Fibroblast of skin of left biceps (primary cell): ENCODE measurements at places on chromosomes 13 and 19.

DNA sequence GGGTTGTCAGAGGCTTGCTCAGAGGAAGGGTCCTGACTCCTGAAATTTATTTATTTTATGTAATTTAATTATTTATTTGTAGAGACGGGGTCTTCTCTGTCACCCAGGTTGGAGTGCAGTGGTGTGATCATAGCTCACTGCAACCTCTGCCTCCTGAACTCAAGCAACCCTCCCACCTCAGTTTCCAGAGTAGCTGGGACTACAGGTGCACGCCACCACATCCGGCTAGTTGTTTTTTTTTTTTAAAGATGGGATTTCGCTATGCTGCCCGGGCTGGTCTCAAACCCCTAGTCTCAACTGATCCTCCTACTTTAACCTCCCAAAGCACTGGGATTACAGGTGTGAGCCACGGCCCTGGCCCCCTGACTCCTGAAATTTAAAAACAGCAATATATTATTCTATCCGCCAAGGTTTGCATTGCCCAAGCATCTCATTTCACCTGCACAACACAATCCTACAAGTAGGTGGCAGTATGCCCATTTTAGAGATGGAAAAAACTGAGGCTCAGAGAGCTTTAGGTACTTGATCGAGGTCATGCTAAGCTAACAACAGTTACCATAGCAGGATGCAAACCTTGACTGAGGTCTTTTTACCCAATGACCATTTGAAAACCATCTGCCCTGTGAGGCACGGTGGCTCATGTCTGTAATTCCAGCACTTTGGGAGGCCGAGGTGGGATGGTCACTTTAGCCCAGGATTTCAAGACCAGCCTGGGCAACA lies 18.1 kb downstream of the ARHGEF18 start:
- DNase-seq: peak; percentile 8

DNA sequence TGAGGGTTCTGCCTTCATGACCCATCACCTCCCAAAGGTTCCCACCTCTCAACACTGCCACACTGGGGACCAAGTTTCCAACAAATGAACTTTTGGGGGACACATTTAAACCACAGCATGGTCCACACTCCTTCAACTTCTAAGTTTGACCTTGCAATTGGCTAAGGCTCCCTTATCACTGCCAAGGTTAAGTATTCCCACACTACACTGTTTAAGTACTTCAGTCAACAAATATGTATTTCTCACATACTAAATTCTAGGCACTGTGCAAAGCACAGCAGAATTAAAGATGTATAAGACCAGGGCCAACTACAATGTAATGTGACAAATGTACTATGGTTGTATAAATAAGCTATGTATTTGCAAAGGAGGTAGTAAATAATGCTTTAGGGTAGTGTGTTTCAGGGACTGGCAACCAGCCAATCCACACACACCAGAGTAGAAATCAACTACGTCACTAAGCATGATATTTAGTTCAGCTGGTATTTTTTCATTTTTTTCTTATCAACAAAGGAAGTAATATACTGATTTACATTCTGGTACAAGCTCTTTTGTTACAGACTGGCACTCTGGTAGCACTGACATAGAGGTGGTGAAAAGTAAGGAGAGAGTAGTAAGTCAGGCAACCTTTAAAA lies 12.2 kb downstream of the NUFIP1 start:
- DNase-seq: no peak

DNA sequence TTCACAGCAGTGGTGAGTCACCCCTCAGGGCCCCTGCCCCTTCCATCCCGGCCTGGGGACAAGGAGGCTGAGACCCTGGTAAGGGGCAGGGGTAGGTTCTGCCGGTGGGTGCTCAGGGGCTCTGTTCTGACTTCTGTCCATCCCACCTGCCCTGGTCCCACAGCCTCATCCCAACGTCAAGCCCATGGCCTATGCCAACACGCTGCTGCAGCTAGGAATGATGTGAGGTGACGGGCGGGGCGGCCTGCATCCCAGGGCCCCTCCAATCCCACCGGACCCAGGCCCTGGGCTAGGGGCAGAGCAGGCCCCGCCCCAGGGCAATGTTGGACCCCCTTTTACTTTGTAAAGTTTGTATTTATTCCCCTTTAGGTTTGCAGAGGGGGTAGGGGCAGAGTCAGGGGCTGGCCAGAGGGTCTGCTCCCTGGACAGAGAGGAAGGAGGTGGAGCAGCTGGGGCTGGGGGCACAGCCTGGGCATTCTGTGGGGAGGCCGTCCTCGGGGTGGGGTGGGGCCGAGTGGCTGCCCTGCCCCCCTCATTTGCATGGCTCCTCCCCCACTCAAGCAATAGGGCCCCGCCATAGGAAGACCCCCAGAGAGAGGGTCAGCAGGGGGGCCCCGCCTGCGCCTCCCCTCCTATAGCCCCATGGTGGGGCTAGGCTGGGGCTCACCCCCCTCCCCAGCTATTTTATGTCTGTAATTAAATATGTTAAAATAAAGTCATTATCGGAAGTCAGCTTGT lies 23.1 kb downstream of the CCDC8 start:
- DNase-seq: no peak

- DNase-seq: no peak
Measured at GRCh38 chr19:45444318-45445041, 20.8 kb upstream of the ERCC1 start.

DNA sequence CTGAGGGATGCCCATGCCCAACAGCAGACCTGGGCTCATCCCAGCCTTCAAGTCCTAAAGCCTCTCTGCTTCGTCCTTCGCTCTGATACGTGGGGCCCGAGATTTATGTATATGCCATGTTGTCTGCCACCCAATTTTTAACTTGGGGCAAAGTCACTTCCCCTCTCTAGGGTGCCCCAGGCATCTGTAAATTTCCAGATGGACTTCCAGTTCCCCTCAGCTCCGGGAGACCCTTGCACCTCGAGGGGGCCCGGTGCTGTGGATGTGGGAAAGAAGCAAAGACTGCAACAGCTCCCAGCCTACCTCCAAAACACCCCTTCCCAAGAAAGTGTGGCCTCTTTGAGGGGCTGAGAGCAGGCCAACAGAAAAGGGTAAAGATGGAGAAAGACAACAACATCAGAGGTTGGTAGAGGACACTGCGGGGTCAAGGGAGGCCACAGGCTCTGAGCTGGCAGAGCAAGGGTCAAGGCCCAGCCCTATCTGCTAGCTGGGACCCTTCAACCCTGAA lies 97.4 kb downstream of the STK24 start:
- DNase-seq: no peak

- no peak for DNase-seq
Measured at GRCh38 chr13:64311112-64311511, 2895.5 kb upstream of the PCDH20 start.

DNA sequence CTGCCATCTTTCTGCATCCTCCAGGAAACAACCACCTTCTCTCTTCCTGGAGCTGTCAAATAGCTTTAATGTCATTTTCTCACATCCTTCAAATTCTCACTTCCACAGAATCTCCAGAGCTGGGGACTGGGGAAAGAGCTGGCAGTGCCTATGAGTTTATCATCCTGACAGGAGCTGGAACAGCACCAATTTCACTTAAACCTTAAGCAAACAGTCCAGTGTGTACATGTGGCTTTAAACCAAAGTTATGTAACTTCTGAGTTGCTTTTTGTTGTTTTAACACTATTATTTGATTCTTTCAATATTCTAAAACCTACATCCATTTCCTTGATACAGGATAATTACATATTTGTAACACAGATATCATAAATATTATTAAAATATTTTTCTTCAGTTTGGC lies 331.5 kb upstream of the ARGLU1 start:
- no peak for DNase-seq

- DNase-seq: no peak
Measured at GRCh38 chr13:106494506-106494905, 41.0 kb downstream of the EFNB2 start.

GRCh38 chr13:109859216-109859835 lies 72.9 kb upstream of the IRS2 start:
- no peak for DNase-seq

GRCh38 chr19:52700673-52701072 lies 34.2 kb downstream of the ZNF611 start:
- no peak for DNase-seq

DNA sequence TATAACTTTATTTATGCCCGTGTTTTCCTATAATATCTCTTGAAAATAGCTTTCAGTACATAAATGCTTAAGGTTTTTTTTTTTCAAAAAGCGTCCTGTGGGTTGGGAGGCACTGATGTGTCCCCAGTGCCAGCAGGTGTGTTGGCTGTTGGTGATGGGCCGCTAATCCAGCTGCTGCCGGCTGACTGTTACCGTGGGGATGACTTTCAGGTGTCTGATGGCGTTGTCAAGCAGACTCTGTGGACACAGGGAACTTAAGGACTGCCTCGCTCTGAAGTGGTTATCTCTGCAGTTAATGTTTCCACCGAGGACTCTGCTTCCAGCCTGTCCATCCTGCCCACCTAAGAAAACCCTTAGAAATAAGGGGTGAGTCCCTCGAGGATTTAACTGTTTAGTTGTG lies 94.5 kb downstream of the ANKRD10 start:
- DNase-seq: no peak

DNA sequence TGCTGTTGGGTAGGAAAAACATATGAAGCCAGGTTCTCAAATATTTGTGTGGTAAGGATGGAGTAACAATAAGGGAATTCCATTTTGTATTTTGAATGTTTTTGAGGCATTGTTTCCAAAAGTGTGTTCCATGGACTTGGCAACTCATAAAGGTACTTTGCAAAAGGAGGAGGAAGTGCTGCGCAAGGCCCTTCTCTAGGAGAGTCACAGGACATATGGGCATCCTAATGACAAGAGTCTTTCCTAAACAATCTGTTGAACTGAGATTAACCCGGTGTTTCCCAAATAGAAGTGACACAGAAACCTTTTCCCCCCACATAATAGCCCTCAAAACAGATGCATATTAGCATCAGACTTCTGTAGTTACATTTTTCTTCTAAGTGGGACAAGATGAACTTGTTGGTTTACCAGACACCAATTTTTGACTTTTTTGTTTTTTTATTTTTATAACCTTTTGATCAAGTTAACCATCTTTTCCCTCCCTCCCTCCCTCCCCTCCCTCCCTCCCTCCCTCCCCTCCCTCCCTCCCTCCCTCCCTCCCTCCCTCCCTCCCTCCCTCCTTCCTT lies 209.3 kb downstream of the PCCA start:
- DNase-seq: no peak

DNA sequence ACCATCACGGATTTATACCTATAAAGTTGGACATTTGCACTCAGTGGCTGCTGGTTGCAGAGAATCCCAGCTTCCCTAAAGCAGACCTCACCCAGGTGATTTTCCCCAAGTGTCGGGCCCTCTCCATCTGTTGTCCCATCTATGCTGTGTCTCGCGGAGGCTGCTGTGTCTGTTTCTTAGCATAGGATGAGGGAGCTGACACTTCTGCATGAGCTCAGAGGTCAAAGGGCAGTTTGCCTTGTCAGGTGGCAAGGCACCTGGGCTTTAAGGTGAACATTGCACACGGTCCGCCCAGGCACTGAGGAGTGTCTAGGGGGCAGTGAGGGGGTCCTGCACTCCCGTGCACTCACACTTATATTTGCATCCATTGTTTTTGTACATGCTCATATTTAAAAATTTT lies 151.6 kb downstream of the ZIC5 start:
- no peak for DNase-seq

GRCh38 chr13:50914848-50915247 lies 5.3 kb downstream of the RNASEH2B start:
- no peak for DNase-seq

GRCh38 chr13:28306325-28306724 lies 168.0 kb downstream of the PAN3 start:
- no peak for DNase-seq

DNA sequence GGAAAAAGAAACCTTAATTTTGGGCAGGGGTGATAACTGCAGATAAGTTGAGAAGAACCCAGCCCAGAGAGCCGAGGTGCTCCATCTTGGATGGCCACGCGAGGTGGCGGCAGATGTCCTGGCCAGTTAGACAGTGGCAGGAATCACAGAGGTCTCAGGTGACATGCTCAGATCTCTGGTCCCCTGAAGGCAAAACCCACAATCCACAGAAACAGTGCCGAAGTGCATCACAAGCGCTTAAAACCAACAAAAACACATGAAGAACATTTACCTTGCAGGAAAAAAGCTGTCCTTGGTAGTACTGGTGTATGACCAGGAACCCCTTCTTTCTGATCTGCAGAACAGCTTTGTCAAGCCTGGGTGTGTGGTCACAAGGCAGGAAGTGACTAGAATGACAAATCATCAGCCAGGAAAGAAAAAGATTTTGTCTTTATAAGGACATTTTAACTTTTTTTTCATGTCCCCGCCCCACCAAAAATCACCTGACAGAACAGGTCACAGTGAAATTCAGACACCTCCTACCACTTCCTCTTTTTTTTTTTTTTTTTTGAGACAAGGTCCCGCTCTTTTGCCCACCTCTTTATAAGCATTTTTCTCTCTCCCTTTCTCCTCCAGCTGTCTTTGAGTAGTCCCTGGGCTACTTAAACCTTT lies at the start of gene LCP1:
Gene LCP1, minus strand, starts transcription at position 338 of the 651 bp plus-strand sequence. CDS start 22,515 bp downstream, outside the sequence.
- DNase-seq: no peak

DNA sequence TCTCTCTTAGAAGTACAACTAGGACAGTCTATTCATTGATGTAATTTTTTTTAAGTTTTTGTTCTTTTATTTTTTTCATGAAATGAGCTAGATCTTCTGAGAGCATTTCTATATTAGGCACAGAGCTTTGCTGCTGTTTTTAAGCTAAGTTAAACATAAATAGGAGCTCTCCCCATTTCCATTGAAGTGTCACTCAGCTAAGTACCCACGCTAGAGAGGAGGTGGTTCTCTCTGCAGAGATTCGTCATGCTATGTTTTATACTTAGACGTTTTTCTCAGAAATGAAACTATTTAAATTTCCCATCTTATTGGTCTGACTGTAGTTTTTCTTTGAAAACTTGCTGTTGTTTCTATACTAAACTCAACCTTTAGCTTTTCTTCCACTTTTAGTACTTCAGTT lies 271.5 kb downstream of the PCDH9 start:
- DNase-seq: no peak

DNA sequence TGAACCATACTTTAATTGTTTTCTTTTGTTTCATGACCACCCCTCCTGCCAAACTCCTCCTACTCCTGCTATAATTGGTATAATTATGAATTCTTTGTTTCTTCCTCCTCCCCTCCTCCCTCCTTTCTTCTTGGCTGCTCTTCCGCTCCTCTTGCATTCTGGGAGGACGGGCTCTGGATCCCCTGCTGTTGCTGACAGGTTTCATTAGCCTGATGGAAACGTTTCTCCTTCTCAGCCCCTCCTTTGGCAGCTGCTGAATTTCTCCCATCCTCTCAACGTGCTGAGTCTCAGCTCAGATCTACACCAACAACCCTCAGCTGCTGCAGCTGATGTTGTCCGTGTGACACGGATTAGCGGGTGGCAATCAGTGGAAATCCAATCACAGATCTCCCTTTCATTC lies 97.1 kb upstream of the UBAC2 start:
- DNase-seq: peak; percentile 29

DNA sequence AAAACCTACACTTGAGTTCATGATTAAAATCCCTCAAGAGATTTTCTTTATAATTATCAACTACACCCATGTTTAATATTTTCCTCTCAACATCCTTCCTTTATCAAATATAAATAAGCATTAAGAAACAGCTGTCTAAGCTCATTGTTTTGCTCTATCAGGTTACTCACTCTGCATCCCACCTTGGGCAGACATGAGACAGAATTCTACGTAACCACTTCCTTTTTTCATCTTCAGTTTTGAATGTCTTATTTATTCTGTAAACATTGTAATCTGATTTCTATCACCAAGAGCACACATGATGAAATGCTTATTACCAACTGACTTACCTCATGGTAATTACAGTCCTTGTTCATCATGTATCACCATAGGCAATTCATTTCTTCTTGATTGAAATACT lies 1256.6 kb upstream of the ATXN8OS start:
- no peak for DNase-seq
